Left renal cortex interstitium (tissue), 4 donors: ENCODE measurements at places on chromosomes 6 and 20. TPM values are rescaled to one million over a fixed set of nuclear protein-coding genes. Genes with fewer than 3 reads are reported as not detected.

Gene NTSR1
- 1.6 TPM for polyA plus RNA-seq

Gene HLA-G
- 6.8 TPM for polyA plus RNA-seq

Gene OXT
- 0.86 TPM for polyA plus RNA-seq

Gene VGLL2
- polyA plus RNA-seq, result not detected

Gene LTA
- 0.25 TPM for polyA plus RNA-seq

Gene GATA5
- 9.3 TPM for polyA plus RNA-seq

Gene MRAP2
- 3.4 TPM for polyA plus RNA-seq

Gene RAET1L
- not detected for polyA plus RNA-seq

Gene ATP5F1E
- polyA plus RNA-seq, result 242 TPM

Gene COL11A2
- polyA plus RNA-seq, result 5.1 TPM

Gene EYS
- 0.74 TPM for polyA plus RNA-seq

Gene NQO2
- polyA plus RNA-seq, result 51.9 TPM

Gene SMLR1
- 4.4 TPM for polyA plus RNA-seq

Gene PPP1R3G
- polyA plus RNA-seq, result 2.2 TPM

Gene CABLES2
- 8.0 TPM for polyA plus RNA-seq

Gene HLA-DQA1
- 3.7 TPM for polyA plus RNA-seq

Gene HS3ST5
- polyA plus RNA-seq, result 0.76 TPM

Gene CST5
- 0.32 TPM for polyA plus RNA-seq
